ENCODE measurements at places on chromosomes 7 and 10.
A peak's percentile ranks its signal among the peaks of the same experiment; 100 is the strongest.

GRCh38 chr7:7563813-7564212, 2.9 kb upstream of the MIOS start:
- no peak for DNase-seq

GRCh38 chr7:24793982-24794648, 36.9 kb upstream of the GSDME start:
- DNase-seq: no peak

- no peak for DNase-seq
Observed at GRCh38 chr10:124637746-124638145, 106.4 kb downstream of the FAM53B start.

DNA sequence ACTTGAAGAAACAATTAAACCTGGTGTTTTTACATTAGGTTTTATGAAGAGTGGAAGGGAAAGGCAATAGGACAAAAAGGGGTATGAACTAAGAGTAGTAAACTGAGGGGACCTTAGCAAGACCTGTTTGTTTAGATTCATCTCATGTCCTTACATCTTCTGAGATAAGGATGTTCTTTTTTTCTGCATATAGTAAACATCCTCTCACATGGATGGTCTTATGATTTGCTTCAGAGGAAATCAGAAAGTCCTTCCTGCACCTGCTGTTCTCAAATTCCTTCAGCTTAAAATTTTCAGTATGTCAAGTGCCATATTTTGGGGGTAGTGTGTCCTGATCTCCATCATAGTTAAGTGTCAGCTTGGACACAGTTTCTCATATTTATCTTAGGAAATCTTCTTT, 232.6 kb downstream of the ADK start:
- DNase-seq: no peak

DNA sequence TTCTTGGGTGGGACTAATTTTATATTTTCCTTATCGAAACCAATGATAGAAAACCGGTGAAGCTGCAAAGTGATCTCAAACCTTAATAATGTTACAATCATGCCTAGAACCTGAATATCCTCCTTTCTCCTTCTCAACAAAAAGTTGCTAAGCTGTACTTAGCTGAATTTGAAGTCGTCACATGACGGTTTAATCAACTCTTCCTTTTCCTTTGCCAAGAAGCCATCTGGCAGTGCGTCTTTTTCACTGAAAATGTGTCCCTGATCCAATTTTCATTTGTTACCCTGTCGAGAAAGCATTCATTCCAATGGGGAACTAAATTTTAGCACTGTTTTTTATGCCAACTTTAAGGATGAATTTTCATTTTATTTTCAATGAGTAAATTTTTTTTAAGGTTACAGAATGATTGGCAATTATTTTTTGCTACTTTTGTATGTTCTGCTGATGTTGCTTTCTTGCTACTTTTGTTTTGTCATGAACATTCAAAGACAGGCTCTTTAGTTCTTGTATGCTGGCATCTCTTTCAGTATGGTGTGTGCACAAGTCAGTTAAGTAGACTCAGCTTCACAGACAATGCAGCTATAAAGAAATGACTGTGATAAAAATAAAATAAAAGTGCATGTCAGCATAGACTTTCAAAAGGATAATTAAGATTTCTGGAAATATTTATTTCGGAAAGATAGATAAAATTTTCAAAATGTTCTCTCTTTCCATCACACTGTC, 980.0 kb downstream of the DNAJB9 start:
- no peak for DNase-seq

- DNase-seq: no peak
Observed at GRCh38 chr10:86403183-86403797, 36.7 kb upstream of the GRID1 start.

DNA sequence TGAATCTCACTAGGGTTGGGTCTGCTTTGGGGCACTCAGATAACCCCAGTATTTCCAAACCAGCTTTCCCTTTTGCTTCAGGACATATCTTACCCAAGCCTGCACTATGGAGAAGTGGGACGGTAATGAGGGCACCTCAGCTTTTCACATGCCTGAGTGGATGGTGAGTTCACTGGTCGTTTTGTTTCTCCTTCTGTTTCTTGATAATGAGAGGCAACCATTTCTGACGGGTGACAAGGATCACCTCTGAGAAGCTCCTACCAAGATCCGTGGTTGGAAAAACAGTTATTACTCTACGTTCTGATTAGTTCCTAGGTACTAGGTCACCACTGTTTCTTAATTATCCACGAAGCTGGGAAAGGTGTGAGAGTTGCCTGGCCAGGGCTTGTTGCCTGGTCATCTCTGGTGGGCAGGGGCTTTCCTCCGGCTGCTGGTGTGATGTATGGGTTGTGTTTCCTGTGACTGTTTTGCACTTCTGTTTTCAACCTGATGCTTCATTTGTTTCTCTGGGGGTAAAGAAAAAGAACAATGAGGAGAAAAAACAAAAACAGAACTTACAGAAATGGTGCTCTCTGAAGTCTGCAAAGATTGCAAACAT, 65.7 kb upstream of the STRIP2 start:
- no peak for DNase-seq

DNA sequence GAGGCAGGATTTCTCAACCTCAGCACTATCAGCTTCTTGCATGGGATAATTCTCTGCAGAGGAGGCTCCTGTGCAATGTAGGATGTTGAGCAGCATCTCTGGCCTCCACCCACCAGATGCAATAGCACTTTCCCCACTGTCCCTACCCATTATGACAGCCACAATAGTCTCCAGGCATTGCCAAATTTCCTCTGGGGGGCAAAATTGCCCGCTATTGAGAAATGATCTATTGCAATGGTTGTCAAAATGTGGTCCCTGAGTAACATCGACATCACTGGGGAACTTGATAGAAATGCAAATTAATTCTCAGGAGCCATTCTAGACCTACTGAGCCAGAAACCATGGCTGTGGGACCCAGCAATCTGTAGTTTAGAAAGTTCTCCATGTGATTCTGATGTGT, 7.0 kb downstream of the KCNK18 start:
- no peak for DNase-seq

- DNase-seq: no peak
Observed at GRCh38 chr10:122142641-122143237, 128.4 kb upstream of the BTBD16 start.

DNA sequence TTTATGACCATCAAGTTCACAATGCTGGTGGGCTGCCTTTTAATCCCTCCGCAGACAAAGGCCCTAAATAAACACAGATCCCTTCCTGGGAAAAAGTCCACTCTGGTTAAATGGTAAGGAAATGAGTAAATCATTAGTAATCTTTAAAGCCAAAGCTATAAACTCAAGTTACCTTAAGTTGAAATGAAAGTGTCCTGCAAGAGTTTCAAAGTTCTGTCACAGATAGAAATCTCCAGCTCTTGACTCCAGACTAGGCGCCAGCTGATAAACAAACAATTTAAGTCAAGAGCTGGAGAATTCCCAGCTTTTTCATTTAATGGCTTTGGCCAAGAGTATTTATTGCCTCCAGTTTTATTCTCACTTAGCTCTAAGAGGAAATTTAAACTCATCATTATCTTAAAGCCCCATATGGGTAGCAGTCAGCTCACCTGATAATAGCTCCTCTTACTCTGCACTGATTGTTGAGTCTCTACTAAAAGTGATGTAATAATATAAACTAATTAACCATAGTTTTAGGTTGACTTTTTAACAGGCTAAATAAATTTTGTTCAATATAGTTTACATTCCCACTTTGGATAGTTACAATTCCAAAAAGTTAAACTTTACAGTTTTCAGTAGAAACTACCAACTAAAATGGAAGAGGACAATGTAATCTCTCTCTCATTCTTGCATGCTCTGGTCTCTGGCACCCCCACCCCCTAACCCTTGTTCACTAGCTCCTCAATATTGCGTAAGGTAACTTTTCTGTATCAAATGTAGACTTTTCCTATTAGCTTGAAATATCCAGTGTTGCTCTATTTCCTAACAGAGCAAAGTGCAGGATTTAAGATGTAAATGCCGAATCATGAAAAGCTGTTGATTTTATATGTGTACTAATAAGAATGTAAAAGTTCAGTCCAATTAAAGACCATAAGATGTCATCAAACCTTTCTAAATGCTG, 56.1 kb downstream of the HIBADH start:
- peak; percentile 7 for DNase-seq

DNA sequence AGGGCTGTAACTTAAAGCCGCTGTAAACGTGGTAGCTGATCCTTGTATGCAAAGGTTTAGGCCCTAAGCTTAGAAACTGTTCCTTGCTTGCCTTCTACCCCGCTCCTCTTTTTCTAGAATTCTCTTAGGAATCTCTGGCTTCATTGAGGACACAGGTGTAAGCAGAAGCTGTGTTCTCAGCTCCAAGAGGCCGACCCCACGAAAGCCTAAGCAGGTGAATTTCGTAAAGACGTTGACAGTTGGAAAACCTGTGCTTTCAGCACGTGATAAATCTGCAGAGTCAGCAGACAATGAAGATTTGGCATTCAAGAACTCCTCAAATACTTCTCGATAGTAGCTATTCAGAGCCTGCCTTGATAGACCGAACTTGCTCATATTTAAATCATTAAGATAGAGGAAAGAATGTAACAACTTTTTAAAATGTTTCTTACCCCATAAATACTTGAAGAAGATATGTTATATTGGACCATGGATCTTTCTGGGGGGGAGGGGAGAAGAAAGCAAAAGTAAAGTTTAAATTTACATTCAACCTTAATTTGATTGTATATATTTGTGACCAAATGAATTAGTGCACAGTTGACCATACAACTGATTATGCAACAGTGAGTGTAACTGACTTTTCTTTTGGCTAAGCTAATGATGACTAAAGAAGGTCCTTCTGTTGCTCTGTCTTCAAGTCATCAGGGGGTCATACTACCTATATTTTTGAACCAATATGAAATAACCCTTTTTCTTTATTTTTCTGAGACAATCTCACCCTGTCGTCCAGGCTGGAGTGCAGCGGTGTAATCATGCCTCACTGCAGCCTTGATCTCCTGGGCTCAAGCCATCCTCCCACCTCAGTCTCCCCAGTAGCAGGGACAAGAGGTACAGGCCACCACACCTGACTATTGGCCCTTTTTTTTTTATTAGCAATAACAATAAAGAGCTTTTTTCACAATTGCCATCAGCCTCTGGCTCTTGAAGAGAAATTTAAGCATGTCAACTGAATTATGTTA, 1.2 kb upstream of the GDI2 start:
- DNase-seq: no peak

GRCh38 chr7:28086198-28086597, 94.4 kb downstream of the JAZF1 start:
- DNase-seq: no peak

DNA sequence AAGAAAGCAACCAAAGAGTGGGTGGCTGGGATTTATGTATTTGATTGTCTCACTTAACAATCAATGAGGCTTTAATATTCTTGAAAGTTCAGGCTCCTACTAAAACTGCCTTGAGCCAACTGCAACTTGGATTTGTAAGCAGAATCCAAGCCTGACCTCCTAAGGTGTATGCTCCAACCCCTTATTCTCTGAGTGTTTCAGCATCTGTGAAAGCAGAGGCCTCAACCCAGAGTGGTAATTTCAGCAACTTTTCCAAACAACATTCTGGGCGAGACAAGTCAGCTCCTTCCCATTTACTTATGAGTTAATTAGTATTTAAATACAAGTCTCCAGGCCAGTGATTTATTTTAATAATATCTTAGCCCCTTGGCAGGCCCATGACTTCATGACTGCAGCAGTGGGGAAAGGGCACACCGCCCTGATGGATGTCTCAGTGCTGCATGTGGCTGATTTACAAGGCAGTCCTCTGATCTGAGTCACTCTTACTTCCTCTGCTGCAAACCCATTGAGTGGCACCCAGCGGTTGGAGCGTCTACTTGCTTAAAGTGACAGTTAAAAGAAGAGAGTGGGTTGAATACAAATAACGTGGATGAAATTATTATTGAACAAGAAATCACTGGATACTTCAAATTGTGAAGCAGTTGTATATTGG, 209.1 kb downstream of the TRIL start:
- DNase-seq: no peak

DNA sequence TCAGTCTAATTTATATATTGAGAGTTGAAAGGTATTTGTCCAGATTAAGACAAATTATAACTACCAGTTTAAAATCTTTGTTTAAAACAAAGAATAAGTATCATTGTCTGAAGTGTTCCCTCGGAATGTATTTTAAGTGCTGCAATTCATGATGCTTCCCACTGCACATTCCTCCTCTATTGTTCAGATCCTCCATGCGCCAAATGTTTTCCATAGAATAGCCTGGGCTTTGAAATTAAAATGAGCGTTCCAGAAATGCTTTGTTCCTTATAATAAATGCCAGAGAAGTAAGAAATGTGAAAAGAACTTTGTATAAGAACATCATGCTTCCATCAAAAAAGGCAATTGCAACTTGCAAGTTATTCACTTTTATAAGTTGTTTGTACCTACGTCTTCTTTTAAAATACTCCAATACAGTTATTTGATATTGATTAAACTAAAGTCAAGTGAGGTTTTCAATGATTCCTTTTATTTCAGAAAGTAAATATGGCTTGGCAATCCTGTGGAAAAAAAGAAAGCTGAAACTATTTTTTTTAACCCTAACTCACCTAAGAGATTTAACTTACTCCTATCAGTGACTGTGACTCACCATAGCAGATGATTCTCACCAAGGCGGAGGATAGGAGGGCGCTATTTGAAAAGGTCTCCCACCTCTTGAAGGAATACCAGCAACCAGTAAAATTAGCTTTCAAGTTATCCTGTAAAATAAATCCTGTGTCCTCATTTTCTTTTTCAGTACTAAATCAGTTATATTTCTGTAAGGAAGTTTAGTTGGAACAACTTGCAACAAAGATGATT, 85.8 kb downstream of the CTNNA3 start:
- no peak for DNase-seq

GRCh38 chr10:84185526-84186175, 8.7 kb upstream of the CDHR1 start:
- no peak for DNase-seq

GRCh38 chr10:100046021-100046486, 35.6 kb downstream of the CPN1 start:
- peak; percentile 36 for DNase-seq

GRCh38 chr7:50339990-50340500, 35.5 kb downstream of the IKZF1 start:
- no peak for DNase-seq

DNA sequence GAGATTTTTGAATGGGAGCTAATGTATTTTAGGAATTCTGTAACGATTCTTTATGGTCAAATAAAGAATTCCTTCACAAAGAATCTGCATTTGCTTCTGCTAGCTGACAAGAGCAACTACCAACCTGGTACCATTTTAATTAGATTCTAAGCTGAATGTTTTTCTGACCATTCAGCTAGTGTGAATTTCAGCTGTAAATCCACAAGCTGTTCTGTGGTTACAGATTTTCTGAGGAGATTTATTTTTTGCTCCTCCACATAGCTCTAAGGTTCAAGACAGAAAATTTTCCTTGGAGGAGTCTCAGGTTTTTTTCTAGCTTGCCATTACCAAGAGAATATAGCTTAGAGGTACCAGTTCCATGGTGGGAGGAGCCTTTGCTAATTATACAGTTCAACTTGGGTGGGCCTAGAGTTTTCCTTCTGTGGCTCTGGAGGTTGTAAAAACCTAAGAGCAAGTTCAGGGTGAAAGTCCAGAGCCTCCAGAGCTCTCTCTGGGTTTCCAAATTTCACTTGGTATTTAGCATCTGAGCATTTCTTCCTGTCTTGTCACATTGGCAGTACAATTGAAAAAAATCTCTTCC, 120.1 kb downstream of the JAZF1 start:
- DNase-seq: no peak
